ENCODE measurements at places on chromosomes 16 and 17. TPM values are rescaled to one million over a fixed set of nuclear protein-coding genes. Genes with fewer than 3 reads are reported as not detected.

Gene KRTAP9-8
- not detected for total RNA-seq

Gene ANKFN1
- not detected for total RNA-seq

Gene KRTAP9-4
- total RNA-seq, result not detected

Gene ITGB4
- 2.7 TPM for total RNA-seq

Gene DNAAF8
- not detected for total RNA-seq

Gene PDILT
- total RNA-seq, result not detected

Gene HAS3
- 0.73 TPM for total RNA-seq

Gene PYY
- total RNA-seq, result 0.36 TPM

Gene FOXC2
- total RNA-seq, result not detected

Gene CACNA1G
- total RNA-seq, result 0.07 TPM

Gene CLEC10A
- total RNA-seq, result not detected

Gene WDR81
- 21.9 TPM for total RNA-seq

Gene ZMYND15
- not detected for total RNA-seq

Gene CLEC19A
- total RNA-seq, result not detected

Gene MCRIP1
- total RNA-seq, result 56.0 TPM

Gene ZFP3
- 2.0 TPM for total RNA-seq

Gene BTBD17
- not detected for total RNA-seq

Gene MCRIP2
- 67.6 TPM for total RNA-seq

Gene MIEF2
- 5.8 TPM for total RNA-seq

Gene CLEC18B
- total RNA-seq, result 0.60 TPM

Gene FOXN1
- not detected for total RNA-seq

Gene OSGIN1
- 1.2 TPM for total RNA-seq
